ENCODE measurements at places on chromosomes 12 and 14. TPM values are rescaled to one million over a fixed set of nuclear protein-coding genes. Genes with fewer than 3 reads are reported as not detected.

Gene SERPINA12
- total RNA-seq, result not detected

Gene KCNH3
- total RNA-seq, result 0.26 TPM

DNA sequence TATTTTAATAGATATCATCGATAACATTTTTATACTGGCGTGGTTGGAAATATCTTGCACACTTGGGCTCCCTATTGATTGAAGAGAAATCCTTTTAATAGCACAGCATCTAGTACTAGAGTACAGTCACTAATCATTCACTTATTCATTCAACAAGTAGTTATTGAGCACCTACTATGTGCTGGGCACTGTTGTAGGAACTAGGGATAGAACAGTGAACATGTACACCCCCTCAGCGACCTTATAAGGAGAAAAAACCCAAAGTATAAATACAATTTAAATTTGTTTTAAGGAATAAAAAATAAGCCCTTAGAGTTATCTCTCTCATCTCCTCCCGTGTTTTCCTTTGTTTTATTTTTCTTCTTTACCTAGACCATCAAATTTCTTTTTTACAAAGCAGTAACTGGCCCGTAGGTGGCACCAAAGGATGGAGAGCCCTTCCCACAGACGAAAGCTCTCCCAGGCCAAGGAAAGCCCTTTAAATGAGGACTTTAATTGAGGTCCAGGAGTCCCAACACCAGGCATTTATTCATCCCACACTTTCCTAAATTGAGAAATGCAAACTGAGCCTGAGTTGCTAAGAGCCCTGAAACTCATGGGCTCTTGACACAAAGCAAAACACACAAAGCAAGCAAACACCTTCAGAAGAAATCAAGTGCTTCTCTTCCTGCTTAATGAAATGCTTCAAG, 29.0 kb downstream of the PEBP1 start:
- peak; percentile 60 for DNase-seq

Gene NINJ2
- 0.24 TPM for total RNA-seq

- no peak for DNase-seq
These were observed 12.9 kb downstream of the GNG2 start for GRCh38 chr14:51873221-51873893.

Gene LGR5
- 0.09 TPM for total RNA-seq

All from H9 (cell line).